ENCODE measurements at places on chromosomes 4 and X.
A peak's percentile ranks its signal among the peaks of the same experiment; 100 is the strongest.

- peak; percentile 18 for DNase-seq
Measured at GRCh38 chr4:83282049-83282535, 2.5 kb downstream of the COQ2 start.

DNA sequence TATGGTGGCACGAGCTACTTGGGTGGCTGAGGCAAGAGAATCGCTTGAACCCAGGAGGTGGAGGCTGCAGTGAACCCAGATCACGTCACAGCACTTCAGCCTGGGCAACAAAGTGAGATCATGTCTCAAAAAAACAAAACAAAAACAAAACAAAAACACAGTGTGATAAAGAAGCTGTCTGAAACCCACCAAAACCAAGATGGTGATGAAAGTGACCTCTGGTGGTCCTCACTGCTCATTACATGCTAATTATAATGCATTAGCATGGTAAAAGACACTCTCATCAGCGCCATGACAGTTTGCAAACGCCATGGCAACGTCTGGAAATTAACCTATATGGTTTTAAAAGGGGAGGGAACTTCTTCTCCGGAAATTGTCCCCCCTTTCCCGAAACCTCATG, 29.4 kb upstream of the OPHN1 start:
- no peak for DNase-seq

DNA sequence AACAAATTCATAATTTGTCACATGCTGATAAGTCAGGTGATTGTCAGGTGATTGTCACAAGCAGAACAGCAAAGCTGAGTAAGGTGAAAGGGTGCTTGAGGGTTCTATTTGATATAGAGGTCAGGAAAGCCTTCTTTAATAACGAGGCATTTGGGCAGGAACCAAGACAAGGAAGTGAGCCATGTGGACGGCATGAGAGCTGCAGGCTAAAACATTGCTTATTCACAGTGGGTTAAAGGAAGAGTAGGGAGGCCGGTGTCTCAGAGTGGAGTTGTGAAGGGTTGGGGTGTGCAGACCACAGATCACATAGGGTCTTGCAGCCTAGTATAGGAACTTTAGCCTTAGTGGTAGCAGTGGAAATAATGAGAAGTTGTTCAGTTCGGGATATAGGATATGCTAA, 31.3 kb upstream of the CYP2U1 start:
- no peak for DNase-seq

- no peak for DNase-seq
Measured at GRCh38 chr4:77843628-77844027, 19.0 kb upstream of the MRPL1 start.

DNA sequence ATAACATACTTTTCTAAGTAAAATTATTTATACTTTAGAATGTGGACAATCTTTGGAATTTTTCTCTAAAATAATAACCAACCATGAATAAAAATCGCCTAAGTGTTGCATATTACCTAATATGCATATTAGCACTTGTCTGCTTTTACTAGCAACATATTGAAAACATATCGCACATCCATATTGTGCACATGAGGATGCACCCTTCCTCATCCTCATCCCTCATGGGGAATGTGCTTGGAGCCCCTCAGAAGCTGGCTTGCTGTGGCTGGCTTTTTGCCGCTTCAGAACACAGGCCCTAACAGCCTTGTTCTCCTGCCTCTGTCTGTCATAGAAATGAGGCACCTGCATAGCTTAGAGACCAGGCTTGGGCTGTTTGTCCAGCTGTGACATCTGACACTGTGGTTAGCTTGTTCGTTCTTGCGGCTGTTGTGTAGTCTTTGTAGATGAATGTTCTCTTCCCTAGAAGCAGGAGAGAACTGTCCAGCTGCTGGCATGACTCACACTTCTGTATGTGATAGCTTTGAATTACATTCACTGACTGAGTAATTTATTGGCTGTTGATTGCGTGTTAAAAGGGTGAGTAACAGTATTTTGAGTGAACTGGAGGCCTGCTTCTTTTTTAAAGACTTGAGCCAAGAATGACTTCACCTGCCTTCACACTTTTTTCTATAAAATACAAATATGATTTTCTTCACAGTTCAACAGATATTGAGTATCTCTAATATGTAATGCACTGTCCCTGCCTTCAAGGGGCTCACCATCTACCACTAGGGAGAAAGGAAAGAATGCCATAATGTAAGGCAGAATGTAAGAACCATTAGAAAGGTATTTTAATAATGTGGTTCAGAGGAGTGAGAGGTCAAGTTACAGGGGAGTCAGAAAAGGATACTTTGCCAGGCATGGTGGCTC, 81.9 kb downstream of the HMGB2 start:
- DNase-seq: no peak

- no peak for DNase-seq
Measured at GRCh38 chrX:129934952-129935351, 29.0 kb downstream of the UTP14A start.

GRCh38 chr4:77699731-77700210, 94.2 kb downstream of the CXCL13 start:
- no peak for DNase-seq

DNA sequence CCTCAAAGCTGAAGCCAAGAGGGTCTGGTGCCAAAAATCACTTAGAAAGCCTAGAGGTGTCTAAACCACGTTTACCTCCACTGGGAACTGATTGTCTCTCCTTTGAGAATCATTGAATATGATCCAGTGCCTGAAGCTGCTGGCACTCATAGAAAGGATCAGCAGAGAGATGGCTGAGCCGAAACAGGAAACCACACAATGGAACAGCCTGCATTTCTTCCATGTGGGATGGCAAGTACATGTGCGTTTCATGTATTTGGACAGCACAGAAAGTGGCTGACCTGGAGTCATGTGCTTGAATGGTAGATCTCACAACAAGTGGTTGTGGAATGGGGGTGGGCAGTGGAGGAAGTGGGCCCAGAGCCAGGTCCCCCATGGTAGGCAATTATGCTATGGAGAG, 533.7 kb downstream of the INPP4B start:
- no peak for DNase-seq

DNA sequence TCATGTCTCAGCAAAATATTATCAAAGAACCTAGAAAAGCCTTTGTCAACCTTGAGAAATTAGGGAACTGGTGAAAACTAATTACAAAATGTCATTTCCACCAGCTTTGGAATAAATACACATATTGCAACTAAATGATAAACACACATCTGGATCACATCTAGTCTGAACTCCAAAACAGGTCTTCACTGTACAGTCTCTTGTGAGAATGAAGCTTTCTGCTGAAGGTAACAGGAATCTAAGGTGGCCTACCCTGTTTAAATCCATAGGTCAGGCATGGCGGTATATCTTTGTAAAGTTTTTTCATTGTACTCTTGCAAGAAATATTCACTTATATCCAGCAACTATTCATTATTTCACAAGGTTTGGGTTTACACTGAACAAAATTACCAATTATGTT, 1.7 kb downstream of the SH3D19 start:
- no peak for DNase-seq

- DNase-seq: no peak
Measured at GRCh38 chr4:8435656-8436121, 4.8 kb downstream of the ACOX3 start.

- DNase-seq: no peak
Measured at GRCh38 chr4:5710961-5711478, at the start of gene EVC. EVC (plus strand) TSS chr4:5711201; CDS start chr4:5711381, 180 bp downstream.

GRCh38 chrX:69493193-69493592, 10.9 kb upstream of the NALF2 start:
- no peak for DNase-seq

DNA sequence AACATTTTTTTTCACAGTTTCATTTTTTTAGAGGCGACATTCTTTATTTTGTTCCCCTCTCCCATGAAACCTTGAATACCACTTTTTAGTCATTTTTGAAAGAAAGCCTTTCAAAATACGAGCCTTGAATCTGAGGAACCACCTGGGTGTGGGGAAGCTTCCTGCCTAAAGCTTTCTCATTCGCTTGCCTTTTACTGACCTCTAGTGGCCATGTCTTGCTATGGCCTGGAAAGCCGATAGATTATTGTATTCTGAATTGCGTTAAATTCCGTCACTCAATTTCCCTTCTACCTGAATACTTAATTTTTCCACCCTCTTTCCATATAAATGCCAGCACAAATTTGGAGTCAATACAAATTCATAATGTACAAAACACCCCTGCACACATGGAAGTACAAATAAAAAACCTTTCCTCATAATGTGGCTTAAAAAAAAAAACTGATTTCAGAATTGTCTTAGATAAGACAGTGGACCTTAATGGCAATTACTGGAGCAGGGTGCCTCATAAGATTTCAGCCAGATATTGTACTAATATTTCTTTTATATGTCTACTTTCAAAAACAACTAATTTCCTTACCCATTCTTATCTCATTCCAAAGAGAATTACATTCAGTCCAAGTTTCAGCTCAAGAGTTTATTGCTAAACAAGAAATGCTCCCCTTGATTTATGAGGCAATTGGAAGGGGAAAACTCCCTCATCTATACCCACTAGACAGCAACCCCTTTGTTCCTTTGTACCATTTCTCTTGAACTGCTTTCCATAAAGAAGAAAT, 217.9 kb downstream of the CENPC start:
- peak; percentile 21 for DNase-seq

GRCh38 chr4:136562834-136563233, 969.5 kb downstream of the PCDH18 start:
- no peak for DNase-seq

GRCh38 chrX:5163663-5164062, 1065.0 kb downstream of the NLGN4X start:
- no peak for DNase-seq

- DNase-seq: no peak
Measured at GRCh38 chrX:153814591-153815315, 15.6 kb downstream of the PDZD4 start.

- no peak for DNase-seq
Measured at GRCh38 chr4:42483426-42484379, 86.4 kb downstream of the SHISA3 start.
